ENCODE measurements at places on chromosomes 6 and 20. TPM values are rescaled to one million over a fixed set of nuclear protein-coding genes. Genes with fewer than 3 reads are reported as not detected.

The CCN6 gene
- 0.15 TPM for polyA plus RNA-seq

The PERP gene
- 0.33 TPM for polyA plus RNA-seq

The NTSR1 gene
- polyA plus RNA-seq = 0.10 TPM

The PRSS35 gene
- 18.8 TPM for polyA plus RNA-seq

DNA sequence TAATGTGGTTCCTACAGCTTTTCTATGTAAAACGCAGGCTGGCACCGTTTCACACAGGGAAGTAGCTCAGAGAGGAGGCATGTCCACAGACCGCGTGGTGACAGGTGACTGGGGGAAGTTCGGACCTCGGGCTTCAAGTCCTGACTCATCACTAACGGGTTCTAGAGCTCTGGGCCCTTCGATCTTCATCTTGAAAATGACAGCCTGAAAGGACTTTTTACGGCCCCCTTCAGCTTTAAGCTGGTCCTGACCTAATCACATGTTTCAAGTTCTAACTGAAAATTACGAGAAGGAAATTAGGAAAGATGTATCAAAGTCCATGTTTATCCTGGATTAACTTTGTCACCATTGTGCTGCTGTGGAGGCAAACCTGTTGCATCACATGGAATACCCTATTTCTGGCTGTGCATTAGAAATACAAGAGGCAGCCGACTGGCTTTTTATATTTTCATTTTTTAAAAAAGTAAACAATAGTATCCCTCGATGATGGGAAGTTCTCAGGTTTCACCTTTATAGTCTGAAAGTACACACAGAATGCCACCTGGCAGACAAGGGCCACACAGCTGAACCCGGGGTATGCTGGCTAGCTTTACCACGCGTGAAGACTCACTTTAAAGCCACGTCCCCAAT is 2.0 kb downstream of the MAN1A1 start:
- DNase-seq = no peak

GRCh38 chr20:37881601-37882343 is 21.2 kb upstream of the VSTM2L start:
- DNase-seq = no peak

- no peak for DNase-seq
Observed at GRCh38 chr20:64011366-64011779, 24.6 kb upstream of the C20orf204 start.

DNA sequence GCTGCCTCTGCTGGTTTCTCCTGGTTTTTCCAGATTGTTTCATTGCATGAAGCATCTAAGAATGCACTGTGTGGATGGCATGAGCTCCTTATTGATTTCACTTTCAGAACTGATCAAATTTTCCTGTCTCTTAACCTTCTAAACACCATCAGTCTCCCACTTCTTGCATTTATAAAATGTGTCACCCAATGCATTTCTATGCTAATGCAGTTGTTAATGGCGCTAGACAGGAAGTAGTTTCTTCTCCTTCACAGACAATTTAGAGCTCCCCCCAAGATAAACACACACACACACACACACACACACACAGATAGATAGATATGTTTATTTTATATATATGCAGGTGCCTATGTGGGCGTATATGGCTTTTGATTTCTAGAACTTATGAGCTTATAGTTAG is 45.6 kb upstream of the FOXA2 start:
- no peak for DNase-seq

DNA sequence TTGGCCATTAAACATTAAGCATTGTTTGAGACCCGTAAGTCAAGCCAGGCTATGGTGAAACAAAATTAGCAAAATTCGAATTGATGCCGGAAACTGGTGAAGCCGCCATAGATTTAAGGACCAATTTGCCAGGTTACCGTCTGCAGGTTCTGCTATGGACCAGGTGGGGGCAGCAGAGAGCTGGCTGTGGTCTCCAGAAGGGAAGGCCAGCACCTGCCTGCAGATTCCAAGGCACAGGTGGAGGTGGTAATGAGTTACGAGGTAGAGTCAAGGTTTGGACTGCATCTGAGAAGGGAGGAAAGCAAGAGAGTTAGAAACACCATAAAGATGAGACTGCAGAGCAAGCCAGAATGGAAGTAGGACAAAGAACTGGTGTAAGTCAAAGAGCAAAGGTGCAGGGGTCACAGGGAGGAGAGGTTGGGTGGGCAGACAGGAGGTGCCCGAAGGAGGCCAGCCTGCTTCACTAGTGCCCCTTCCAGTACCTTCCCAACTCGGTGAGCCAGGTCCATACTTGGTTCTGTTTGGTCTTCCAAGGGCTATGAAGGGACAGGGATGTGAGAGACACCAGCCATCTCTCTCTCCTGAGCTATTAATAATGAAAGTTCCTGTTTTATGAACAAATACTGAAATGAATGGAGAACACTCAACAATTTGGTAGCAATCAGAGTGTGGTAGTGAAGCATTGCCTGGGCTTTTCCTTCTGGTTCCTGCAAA is 131.6 kb upstream of the ESR1 start:
- DNase-seq = no peak

DNA sequence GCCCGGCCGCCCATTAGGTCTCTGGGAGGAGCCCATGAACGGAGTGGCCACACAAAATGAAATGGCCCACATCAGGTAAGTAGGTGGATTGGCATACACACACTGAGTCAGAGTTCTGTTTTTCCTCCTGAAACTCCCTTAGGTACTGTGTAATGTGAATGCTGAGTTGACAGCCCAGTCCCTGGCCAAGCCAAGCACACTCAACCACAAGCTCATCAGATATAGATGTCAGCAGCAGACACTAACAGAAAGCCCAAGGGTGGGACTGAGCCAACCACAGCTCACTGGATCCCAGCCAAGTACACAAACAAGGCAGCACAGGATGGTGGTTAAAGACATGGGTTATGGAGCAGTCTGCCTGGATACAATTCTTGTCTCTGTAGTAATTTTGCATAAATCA is 403.4 kb downstream of the GJA1 start:
- DNase-seq = no peak

DNA sequence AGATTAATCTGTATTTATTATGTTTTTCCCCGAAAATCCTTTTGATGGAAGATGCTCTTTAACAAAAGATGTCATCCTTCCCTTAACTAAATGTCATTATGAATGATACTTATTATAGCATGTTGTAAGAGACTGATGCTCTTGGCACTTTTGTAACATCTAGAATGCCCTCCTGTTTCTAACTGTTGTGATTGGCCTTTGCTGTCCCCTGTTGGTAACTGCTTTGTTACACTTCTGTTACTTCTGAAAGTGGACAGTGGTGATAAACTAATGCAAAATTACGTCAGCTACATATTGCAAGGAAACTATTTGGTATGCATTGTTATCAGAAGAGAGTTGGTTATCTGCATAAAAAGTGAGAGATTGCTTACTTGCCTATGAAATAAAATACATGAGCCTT is 5.8 kb downstream of the TTK start:
- DNase-seq = no peak

DNA sequence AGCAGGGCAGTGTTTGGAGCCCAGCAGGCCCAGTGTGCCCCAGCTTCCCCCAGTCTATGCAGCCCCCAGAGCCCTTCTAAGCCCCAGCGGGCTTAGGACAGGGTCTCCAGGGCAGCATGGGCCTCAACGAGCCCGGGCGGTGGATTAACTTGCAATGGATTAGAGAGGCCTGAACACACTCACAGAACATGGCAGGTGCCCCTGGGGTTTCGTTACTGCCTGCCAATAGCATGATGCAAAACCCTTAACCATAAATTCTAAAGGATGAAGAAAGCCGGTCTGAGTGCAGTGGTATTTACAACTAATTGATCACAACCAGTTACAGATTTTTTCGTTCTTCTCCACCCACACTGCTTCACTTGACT is 18.9 kb downstream of the ENTPD6 start:
- DNase-seq = no peak

- no peak for DNase-seq
Observed at GRCh38 chr20:18431206-18431605, 35.6 kb downstream of the DZANK1 start.

GRCh38 chr6:84013354-84013753 is 20.2 kb upstream of the MRAP2 start:
- DNase-seq = no peak

GRCh38 chr20:19347943-19348456 is 135.6 kb downstream of the SLC24A3 start:
- no peak for DNase-seq

DNA sequence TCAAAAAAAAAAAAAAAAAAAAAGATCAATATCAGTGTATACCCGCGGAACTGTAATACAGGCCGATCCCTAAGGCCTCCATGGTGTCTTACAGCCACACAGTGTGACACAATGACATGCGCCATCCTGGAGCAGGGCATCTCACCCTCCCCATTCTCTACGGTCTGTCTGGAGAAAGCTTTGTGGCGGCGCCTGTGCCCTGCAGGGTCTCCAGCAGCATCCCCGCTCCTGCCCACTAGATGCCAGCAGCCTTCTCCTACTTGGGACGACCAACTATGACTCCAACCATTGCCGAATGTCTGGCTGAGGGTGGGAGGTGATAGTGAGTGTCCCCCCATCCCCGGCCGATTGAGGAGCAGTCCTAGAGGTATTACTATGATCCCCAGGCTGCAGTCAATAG is 558.8 kb upstream of the AGPAT4 start:
- DNase-seq = no peak

- no peak for DNase-seq
Observed at GRCh38 chr6:45169815-45170214, 158.3 kb upstream of the RUNX2 start.
